ENCODE measurements at places on chromosomes 1 and 21. TPM values are rescaled to one million over a fixed set of nuclear protein-coding genes. Genes with fewer than 3 reads are reported as not detected.

- DNase-seq, result no peak
Measured at GRCh38 chr1:205049479-205049878, 6.5 kb downstream of the CNTN2 start.

- peak; percentile 69 for DNase-seq
Measured at GRCh38 chr1:163706915-163707314, 385.2 kb downstream of the NUF2 start.

- no peak for DNase-seq
Measured at GRCh38 chr1:155657463-155657862, 31.1 kb downstream of the YY1AP1 start.

- no peak for DNase-seq
Measured at GRCh38 chr1:193592317-193592716, 405.9 kb upstream of the B3GALT2 start.

GRCh38 chr1:14923727-14924452, 229.7 kb upstream of the TMEM51 start:
- peak; percentile 66 for DNase-seq

DNA sequence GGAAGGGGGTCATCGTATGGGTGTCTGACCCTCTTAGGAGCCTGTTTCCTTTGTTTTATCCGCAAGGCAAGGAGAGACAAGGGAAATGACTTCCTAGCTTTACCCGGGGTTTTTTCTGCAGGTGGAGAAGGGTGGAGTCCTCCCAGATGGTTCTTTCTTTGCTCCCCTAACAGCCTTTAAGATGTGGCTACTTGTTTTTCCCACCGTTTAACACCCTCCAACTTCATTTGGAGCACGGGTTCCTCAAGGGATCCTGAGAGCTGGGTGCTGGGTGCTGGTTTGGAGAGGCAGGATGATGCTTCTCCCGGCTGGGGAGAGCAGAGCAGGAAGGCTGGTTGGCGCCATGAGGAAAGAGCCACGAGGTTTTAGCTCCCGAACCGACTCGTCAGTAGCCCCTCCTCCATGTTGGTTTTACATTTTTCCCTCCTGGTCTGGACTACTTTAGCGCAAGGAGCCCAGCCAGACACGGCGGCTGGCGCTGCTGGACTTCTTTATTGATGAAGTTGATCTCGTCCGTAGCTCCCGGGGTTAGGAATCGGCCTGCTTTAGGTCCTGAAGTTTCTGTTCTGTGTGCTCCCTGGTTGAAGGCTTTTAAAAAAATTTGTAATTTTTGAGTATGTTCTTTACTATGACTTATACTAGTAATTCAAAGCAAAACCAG, 1.4 kb downstream of the UCK2 start:
- peak; percentile 80 for DNase-seq

DNA sequence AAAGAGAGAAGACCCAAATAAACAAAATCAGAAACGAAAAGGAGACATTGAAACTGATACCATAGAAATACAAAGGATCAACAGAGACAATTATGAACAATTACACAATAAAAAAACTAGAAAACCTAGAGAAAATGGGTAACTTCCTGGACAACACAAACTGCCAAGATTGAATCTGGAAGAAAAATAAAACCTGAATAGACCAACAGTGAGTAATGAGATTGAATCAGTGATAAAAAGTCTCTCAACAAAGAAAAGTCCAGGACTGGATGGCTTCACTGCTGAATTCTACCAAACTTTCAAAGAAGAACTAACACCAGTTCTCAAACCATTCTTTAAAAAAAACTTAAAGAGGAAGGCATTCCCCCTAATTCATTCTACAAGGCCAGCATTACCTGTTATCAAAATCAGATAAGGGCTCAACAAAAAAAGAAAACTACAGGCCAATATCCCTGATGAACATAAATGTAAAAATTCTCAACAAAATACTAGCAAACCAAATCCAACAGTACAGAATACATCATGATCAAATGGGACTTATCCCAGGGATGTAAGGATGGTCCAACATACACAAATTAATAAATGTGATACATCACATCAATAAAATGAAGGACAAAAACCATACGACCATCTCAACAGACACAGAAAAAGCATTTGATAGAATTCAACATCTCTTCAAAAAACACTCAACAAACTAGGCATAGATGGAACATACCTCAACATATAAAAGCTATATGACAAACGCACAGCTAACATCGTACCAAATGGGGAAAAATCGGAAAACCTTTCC, 119.9 kb downstream of the ACBD6 start:
- peak; percentile 72 for DNase-seq

DNA sequence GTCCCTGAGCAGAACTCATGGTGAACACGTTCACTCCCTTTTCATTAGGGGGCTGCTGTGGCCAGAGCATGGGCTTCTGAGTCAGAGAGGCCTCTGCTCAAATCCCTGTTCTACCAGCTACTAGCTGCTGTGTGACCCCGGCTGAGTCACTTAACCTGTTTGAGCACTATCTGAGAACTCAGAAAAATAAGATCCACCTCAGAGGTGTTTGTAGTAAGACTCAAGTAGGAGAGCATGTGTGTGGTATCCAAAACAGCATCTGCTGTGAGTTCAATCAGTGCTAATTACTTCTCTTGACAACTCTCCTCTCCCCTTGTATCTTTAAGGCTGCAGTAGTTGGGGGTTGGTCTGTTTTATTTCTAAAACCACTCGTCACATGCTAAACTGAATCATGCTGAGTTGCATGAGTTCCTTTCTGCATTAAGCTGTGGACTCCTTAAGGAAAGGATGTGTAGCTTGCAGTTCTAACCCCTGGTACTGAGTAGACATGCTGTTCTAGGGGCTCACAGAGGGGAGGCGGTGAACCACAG, 39.7 kb upstream of the JUN start:
- peak; percentile 92 for DNase-seq

GRCh38 chr1:226411619-226412018, 3.7 kb upstream of the PARP1 start:
- DNase-seq, result no peak

DNA sequence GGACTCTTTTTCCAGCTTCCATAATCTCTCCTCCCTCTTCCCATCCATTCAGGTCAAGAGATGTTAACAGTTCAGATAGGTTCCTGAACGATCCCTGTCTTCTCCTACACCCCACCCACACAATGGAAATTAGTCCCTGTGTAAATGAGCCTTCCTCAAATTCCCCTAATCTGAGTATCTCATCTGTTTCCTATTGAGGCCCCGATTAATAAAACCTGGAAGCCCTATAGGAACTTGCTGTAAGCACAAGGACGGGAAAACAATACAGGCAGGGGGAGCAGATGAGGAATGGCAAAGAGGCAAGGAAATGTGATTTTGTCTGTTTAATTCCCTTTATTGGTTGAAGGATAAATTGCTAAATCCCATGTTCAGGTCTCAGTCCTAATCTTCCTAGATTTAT, 7.1 kb upstream of the GPX7 start:
- peak; percentile 50 for DNase-seq

- peak; percentile 80 for DNase-seq
Measured at GRCh38 chr1:157993147-157993917, at the start of gene KIRREL1. TSS of gene KIRREL1 (plus strand) at chr1:157993645. CDS start at chr1:157993677, 32 bp downstream.

GRCh38 chr1:74673351-74674111, at the start of gene ERICH3:
TSS of gene ERICH3 (minus strand) at chr1:74673792. CDS start at chr1:74673519, 273 bp downstream.
- no peak for DNase-seq

Gene TEX38
- total RNA-seq, result under 0.01 TPM

Gene PADI4
- not detected for total RNA-seq

Gene SPATA21
- not detected for total RNA-seq
